ENCODE measurements at places on chromosomes 5 and 9.
A peak's percentile ranks its signal among the peaks of the same experiment; 100 is the strongest.

DNA sequence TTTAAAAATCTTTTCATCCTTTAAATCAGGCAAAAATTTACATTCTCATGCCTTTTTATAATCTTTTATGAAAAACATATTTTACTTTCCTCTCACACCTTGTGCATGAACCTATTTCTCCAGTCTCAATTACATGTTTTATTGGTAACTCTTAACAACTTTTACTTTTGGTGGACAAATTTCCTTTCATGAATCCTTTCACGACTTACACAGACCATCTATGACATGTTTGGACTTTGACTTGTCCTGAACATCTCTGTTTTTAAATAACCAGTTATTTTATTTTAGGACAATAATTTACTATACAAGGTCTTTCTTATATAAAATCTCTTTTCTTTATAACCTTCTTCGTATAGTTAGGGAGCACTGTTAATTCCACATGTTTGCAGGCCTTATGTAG, 26.5 kb upstream of the MTMR12 start:
- no peaks in the 10 kb centered on the region for H3K4me1 ChIP-seq
- no peaks in the 10 kb centered on the region for H3K36me3 ChIP-seq
- H3K27ac ChIP-seq: no peak overlapping the region
- no peak overlapping the region for H3K4me3 ChIP-seq
- no peak for DNase-seq
- H3K27me3 ChIP-seq: no peaks in the 10 kb centered on the region

DNA sequence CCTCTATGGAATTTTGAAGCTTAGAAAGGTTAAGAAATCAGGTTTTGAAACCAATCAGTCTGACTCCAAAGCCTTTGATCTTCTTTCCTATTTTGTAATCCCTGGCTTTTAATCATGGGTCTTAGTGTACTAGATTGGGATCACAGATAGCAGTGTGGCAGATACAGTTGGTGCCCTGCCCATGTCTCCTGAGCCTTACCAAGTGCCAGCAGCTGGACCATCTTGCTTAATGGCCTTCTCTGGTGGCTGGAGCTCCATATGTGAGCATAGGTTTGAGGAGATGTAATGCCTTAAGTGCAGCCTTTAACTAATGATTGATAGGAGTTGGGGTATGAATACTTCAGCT, 16.7 kb upstream of the RIC1 start:
- H3K27me3 ChIP-seq: no peaks in the 10 kb centered on the region
- no peak for DNase-seq
- H3K27ac ChIP-seq: peak overlapping the region; percentile 48
- H3K36me3 ChIP-seq: no peaks in the 10 kb centered on the region
- peaks cover 13% of the 10 kb centered on the region for H3K4me1 ChIP-seq
- H3K4me3 ChIP-seq: no peak overlapping the region

DNA sequence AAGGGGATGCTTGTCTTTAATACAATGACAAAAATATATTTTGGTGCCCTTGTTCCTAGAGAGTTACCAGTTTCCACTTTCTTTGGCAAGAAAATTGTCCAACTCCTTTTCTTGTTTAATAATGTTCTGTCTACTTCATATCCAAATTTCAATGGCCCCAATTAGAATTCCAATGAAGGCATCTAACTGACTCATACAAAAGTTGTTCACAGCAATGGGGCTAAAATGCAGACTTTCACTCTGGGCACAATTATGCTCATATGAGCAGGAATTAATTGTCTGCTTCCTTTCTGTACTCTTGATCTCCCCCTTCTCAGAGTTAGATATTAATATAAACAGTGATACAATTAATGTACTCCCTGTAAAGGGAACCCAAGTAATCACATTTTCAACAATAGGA, 42.1 kb upstream of the ZNF622 start:
- no peaks in the 10 kb centered on the region for H3K36me3 ChIP-seq
- H3K4me3 ChIP-seq: peak overlapping the region; percentile 39
- H3K27ac ChIP-seq: no peak overlapping the region
- no peaks in the 10 kb centered on the region for H3K4me1 ChIP-seq
- H3K27me3 ChIP-seq: no peaks in the 10 kb centered on the region

DNA sequence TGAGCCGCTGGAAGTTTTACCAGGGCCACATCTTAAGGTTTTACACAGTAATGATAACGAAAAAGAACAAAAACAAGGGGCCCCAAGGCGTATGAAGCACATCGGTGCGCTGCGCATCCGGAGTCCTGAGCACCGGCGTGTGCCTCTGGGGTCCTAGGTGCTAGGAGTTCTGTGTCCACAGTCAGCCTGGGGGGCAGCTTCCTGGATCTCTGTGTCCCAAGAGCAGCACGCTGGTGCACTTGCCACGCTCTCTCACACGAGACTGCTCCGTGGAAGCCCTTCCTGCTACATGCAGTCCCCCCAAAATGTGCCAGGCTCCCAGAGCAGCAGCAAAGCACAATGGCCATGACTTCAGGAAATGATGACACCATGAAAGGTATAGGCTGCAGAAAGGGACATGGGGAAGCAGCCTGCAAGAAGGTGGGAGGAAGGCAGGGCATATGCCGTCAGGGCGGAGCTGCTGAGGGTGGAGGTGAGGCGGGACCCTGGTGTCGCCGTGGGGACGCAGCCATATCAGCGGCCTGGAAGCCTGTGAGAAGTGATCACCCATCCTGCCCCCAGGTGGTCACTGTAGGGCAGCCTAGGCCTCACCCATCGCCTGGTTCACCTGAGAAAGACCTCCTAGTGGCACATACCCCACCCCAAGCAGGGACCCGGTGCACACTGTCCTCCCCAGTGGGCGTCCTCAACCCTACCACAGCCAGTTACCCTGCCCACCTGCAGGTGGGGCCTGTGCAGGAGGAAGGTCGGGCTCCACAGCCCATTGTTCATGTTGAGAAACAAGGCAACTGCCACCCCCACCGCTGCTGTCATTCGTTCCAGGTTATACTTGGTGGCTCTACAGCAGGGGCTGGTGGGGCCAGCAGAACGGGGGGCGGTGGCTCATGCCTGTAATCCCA, 23.6 kb upstream of the SLC6A3 start:
- no peak for DNase-seq
- H3K4me3 ChIP-seq: no peak overlapping the region
- H3K27ac ChIP-seq: no peak overlapping the region
- H3K36me3 ChIP-seq: peaks cover 81% of the 10 kb centered on the region
- H3K4me1 ChIP-seq: no peaks in the 10 kb centered on the region

DNA sequence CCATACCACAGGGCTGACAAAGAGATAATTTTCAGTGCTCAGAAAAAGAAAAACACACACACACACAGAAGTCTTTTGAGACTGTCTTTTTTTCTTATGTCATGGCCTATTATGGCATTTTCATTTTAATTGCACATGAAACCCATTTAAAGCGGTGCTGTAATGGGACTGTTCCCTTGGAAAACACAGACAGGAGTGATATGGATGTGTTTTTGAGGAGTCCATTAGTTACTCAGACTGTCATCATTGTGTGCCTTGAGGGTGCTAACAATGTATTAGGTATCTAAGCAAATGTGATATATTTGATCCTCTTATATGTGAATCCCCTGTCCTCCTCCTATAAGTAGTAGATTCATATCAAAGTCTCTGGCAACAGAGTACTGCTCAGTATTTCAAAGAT, 642.0 kb upstream of the WWC1 start:
- H3K4me1 ChIP-seq: no peaks in the 10 kb centered on the region
- H3K27me3 ChIP-seq: no peaks in the 10 kb centered on the region
- no peak overlapping the region for H3K27ac ChIP-seq
- no peak overlapping the region for H3K4me3 ChIP-seq
- H3K36me3 ChIP-seq: no peaks in the 10 kb centered on the region

- no peaks in the 10 kb centered on the region for H3K27me3 ChIP-seq
- no peaks in the 10 kb centered on the region for H3K36me3 ChIP-seq
- H3K27ac ChIP-seq: no peak overlapping the region
- no peak overlapping the region for H3K4me3 ChIP-seq
- peaks cover 41% of the 10 kb centered on the region for H3K4me1 ChIP-seq
- DNase-seq: no peak
These were observed 3.5 kb downstream of the RALGDS start for GRCh38 chr9:133117271-133118178.

- DNase-seq: no peak
- H3K27ac ChIP-seq: no peak overlapping the region
- no peaks in the 10 kb centered on the region for H3K36me3 ChIP-seq
- H3K27me3 ChIP-seq: no peaks in the 10 kb centered on the region
These were observed 652.6 kb upstream of the WWC1 start for GRCh38 chr5:167638816-167639215.

GRCh38 chr9:71690689-71691435, 77.5 kb downstream of the CEMIP2 start:
- H3K27ac ChIP-seq: no peak overlapping the region
- H3K4me3 ChIP-seq: no peak overlapping the region
- DNase-seq: no peak
- no peaks in the 10 kb centered on the region for H3K4me1 ChIP-seq

GRCh38 chr5:164076556-164076955, 571.1 kb downstream of the MAT2B start:
- no peaks in the 10 kb centered on the region for H3K27me3 ChIP-seq
- H3K27ac ChIP-seq: no peak overlapping the region
- H3K4me1 ChIP-seq: no peaks in the 10 kb centered on the region
- no peak overlapping the region for H3K4me3 ChIP-seq
- no peaks in the 10 kb centered on the region for H3K36me3 ChIP-seq

All from ascending aorta (tissue), 2 donors.